Pancreas (tissue), 10 donors: ENCODE measurements at places on chromosomes 3 and 15. TPM values are rescaled to one million over a fixed set of nuclear protein-coding genes. Genes with fewer than 3 reads are reported as not detected.

The ERC2 gene
- 1.4 TPM for polyA plus RNA-seq

The PP2D1 gene
- polyA plus RNA-seq = not detected

The SEMA3F gene
- polyA plus RNA-seq = 8.8 TPM

The OR5K2 gene
- not detected for polyA plus RNA-seq

The IMPG2 gene
- polyA plus RNA-seq = 0.14 TPM

The AHSG gene
- polyA plus RNA-seq = 0.30 TPM

The CAMKV gene
- polyA plus RNA-seq = 0.42 TPM

The SLC30A4 gene
- 0.80 TPM for polyA plus RNA-seq

The MRPL46 gene
- 18.9 TPM for polyA plus RNA-seq

The ASTE1 gene
- 3.5 TPM for polyA plus RNA-seq

The SLC22A13 gene
- polyA plus RNA-seq = 0.23 TPM

The ZNF620 gene
- polyA plus RNA-seq = 3.1 TPM

The IL12A gene
- polyA plus RNA-seq = 2.2 TPM

The PEX11A gene
- 4.4 TPM for polyA plus RNA-seq

The LRTM1 gene
- not detected for polyA plus RNA-seq

The CLDN11 gene
- 0.61 TPM for polyA plus RNA-seq

The SKOR1 gene
- polyA plus RNA-seq = 0.30 TPM

The SACM1L gene
- 28.9 TPM for polyA plus RNA-seq

The KLHL25 gene
- polyA plus RNA-seq = 2.6 TPM

The CHST2 gene
- 0.49 TPM for polyA plus RNA-seq

The SCN5A gene
- 0.19 TPM for polyA plus RNA-seq

The CTXN2 gene
- 0.73 TPM for polyA plus RNA-seq

The GOLGA8J gene
- polyA plus RNA-seq = 0.07 TPM

The CCDC191 gene
- 8.7 TPM for polyA plus RNA-seq

The CPN2 gene
- not detected for polyA plus RNA-seq

The CEP19 gene
- 0.53 TPM for polyA plus RNA-seq

The LCTL gene
- polyA plus RNA-seq = not detected

The MEX3B gene
- 0.68 TPM for polyA plus RNA-seq

The GOLGA8A gene
- polyA plus RNA-seq = 155 TPM

The CDHR4 gene
- polyA plus RNA-seq = not detected

The PLA2G4D gene
- polyA plus RNA-seq = 0.05 TPM

The BCL6 gene
- 27.1 TPM for polyA plus RNA-seq

The ST6GAL1 gene
- polyA plus RNA-seq = 4.8 TPM

The TRH gene
- polyA plus RNA-seq = not detected
